ENCODE measurements at places on chromosomes 5 and 9.
A peak's percentile ranks its signal among the peaks of the same experiment; 100 is the strongest.

GRCh38 chr9:74770508-74771261 lies 117.0 kb downstream of the TRPM6 start:
- DNase-seq = peak; percentile 15

DNA sequence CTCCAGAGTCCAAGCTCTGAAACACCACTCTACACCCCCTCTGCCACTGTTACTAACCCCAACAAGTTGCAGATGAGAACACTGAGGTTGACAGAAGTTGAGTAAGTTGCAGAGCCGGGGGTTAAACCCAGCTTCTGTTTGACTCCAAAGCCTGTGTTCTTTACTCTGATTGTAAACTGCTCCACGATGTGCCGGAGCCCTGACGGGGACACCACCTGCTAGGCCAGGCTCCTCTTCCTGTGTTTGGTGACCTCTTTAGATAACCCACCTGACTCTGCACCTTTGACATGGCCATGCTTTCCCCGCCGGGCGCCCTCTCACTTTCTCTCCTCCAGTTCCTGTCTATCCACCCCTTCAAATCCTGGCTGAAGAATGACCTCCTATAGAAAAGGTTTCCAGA lies 96.7 kb downstream of the PAX5 start:
- no peak for DNase-seq

GRCh38 chr9:134413890-134414623 lies 87.8 kb downstream of the RXRA start:
- DNase-seq = peak; percentile 93

DNA sequence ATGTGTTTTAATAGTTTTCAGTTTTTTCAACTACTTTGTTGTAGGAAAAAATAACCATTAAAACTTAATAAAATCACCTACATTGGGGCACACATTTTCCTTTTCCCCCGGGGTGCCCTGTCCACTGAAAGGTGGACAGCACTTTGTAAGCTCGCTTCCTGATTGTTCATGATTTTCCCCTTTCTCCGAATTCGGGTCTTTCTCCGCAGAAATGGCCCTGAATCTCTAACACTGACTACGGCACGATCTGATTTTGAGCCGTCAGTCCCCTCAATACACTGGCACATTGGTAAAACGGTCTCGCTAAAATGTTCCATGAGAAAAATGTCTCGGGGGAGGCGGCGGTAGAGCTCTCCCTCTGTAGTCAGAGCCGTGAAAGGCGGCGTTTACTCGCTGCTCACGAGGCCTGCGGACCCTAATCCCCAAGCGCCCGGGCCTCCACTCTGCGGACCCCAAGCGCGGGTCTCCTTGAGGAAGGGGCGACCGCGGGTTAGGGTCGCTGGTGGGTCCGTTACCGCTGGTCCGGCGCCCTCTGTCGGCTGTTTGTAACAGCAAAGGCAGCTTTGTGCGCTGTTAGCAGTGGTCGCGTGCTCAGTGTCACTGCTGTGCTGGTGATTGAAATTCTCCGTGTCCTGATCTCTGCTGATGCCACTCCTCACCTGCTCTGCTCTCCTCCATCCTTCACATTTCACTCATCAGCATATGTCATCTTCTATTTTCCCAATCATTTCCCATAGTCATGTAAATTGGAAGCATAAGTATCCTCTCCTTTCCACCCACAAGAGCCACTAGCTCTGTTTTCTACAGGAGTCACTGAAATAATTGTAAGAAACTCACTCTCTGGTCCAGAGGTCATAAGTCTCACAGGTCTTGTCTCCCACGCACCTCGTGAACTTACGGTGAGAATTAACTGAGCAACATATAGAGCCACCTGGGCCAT lies 10.8 kb upstream of the IFNA2 start:
- DNase-seq = peak; percentile 12

GRCh38 chr9:35649431-35650340 lies 1.0 kb downstream of the SIT1 start:
- DNase-seq = no peak

GRCh38 chr9:31700252-31701045 lies 684.0 kb upstream of the ACO1 start:
- DNase-seq = no peak

GRCh38 chr9:98610211-98610610 lies 98.5 kb downstream of the GABBR2 start:
- no peak for DNase-seq

GRCh38 chr5:82287625-82288024 lies 9.5 kb upstream of the RPS23 start:
- no peak for DNase-seq

GRCh38 chr5:156824800-156825199 lies 25.3 kb upstream of the PPP1R2B start:
- no peak for DNase-seq

GRCh38 chr5:178180141-178180863 lies 6.9 kb downstream of the GMCL2 start:
- DNase-seq = no peak

DNA sequence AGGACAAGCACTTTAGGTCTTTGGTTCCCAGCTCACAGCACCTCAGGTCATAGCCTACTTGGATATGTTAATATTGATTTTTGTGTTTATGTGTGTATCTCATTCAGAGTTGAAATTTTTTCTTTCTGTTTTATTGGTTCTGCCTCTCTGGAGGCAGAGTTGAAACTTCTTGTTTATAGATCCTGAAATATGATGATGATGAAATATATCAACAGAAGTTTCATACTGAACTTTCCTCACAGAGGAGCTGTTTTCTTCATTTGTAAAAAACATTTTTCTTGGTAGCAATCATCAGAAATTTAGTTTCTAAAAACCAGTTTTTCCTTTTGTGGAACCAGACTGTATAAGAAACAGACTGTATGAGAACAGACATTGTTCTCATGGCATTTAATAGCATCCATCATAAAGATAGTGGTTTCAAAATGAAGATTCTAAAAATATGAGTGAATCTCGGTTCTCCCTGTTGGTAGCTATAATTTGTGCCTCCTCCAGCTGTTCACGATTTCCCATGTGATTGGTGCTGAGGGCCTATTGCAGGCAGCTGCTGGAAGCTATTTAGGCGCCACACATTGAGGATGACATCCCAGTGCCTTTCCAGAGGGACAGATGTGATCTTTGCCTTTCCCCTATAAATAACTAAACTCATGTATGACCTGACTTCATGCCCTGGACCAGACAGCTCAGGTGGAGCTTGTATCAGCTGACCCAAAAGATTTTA lies 39.5 kb upstream of the CFAP157 start:
- DNase-seq = no peak

GRCh38 chr9:81382281-81382680 lies 307.1 kb downstream of the TLE1 start:
- DNase-seq = no peak

DNA sequence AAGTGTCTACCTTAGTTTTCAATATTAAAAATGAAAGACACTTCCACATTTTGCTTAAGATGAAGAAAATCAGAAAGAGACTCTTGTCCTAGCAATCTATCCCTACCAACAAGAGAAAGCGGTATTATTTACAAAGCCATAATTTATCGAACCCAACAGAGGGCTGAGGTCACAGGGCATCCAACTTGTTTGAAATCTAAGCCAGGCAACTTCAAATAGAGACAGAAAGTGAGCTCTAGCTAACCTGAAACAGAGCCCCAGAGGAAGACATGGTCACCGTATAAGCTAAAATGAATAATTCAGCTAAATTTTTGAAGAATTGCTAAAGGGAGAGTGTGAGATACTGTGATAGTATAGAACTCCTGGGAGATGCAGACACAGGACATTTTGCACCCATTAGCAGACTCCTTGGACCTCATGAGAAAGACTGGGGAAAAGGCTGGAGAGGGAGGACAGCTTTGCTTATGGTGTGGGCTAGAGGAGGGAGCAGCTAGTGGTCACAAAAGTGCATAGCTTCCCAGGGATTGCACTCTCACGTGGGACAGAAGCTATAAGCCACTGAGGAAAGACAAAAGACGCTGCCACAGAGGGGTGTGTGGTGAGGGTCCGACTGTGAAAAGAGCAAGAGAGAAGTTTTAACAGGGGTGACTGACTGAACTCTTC lies 624.2 kb upstream of the GRIN3A start:
- no peak for DNase-seq

DNA sequence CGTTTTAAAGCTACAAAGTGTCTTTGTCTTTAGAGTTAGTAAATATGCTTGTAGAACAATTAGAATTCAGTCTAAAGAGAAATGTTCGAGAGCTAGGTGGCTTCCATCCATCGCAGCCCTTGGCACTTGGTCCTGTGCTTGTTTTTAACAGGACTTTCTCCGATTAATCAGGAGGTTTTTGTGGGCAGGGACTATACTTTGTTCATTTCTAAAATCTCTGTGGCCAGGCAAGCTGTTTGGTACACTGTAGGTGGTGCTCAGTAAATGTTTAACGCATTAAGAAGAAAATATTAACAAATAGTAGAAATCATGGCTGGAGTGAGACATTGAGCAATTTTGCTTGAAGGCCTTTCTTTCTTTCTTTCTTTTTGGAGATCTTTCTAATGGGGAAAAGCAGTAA lies 20.8 kb downstream of the AGXT2 start:
- no peak for DNase-seq

- DNase-seq = no peak
Measured at GRCh38 chr9:109717342-109717741, 62.7 kb upstream of the PALM2AKAP2 start.

DNA sequence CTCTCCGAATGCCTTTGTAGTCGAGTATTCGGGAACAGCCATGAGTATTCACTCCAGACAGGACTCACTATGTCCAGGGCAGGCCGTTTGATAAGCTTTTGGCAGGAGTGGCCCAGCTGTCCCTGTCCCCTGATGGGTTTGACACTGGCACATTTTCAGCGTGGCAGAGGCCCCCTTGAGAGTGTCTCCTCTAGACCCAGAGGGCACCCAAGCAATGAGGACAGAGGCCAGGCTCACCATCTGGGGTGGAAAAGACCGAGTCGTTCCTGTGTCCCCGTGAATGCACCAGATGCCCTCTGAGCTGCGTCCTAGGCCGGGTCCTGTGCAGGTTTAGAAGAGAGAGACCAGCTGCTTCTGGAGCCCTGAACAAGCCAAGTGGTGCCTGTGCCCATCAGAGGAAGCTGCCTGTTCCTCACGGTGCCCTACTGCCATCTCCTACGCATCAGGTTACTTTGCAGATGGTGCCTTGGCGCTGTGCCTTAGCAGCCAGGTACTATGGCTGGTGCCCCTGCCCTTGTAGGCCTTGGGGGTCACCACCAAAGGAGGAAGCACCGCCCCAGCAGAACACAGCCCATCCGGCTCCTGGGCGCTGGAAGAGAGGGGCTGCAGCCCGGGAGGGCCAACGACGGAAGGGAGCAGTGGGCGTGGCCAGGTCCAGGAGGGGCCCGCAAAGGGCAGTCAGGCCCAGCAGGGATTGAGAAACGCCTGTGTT lies 42.4 kb downstream of the LRSAM1 start:
- DNase-seq = no peak

GRCh38 chr9:78015241-78015640 lies 16.4 kb downstream of the GNAQ start:
- DNase-seq = no peak

DNA sequence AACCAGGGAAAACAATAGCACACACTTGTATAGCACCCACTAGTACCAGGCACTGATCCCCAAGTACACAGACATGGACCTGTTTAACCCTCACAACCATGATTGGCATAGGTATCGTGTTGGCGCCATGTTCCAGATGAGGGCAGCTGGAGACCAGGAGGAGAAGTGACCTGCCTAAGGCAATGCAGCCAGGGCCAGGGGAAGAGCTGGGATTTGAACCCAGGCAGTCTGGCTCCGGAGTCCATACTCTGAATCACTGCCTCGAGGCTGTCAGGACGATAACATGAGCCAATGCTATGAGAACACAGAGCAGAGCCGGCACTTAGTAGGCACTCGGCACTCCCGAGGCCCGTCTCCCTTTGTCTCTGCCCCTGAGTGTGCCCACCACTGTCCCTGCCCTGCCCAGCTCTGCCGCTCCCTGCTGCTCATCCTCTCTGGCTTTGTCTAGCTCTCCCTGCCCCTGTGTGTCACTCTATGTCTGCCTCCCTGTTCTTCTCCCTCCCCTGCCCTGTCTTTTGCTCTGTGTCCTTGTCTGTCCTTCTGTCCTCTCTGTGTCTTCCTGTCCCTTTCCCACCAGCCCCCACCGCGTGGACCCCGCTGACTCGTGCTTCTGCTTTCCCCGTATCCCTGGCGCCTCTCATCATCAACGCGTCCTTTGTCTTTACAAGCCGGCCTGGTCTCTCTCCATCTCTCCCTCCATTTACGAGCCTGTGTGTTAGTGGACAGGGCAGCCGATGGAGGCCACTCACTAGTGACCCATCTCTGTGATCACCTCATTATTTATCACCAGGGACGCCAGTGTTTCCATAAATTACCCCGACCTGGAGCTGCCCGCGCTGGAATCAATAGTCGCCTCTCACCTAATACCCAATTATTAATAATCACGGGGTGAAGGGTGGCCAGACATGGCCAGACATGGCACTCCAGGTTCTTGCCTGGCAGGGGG lies 99.4 kb upstream of the MVB12B start:
- no peak for DNase-seq

DNA sequence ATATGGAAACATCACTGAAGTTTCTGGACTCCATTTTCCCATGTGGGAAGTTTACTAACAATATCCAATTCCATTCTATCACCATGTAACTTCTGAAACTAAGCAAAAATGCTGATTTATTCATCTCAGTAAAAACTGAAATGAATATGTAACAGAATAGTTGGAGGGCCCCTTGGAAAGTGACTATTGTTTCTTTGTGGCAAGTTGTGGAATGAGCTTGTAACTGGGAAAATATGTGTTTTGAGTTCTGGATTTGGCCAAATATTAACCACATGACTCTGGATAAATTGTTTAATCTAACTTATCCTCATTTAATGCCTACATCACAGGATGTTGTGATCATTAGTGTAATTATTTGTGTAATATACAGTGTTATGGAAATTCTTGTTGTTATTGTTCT lies 619.3 kb downstream of the TLE4 start:
- DNase-seq = no peak

- peak; percentile 45 for DNase-seq
Measured at GRCh38 chr9:87792831-87793288, 66.9 kb downstream of the CTSL start.

GRCh38 chr5:126878085-126878484 lies 101.1 kb downstream of the LMNB1 start:
- DNase-seq = no peak

DNA sequence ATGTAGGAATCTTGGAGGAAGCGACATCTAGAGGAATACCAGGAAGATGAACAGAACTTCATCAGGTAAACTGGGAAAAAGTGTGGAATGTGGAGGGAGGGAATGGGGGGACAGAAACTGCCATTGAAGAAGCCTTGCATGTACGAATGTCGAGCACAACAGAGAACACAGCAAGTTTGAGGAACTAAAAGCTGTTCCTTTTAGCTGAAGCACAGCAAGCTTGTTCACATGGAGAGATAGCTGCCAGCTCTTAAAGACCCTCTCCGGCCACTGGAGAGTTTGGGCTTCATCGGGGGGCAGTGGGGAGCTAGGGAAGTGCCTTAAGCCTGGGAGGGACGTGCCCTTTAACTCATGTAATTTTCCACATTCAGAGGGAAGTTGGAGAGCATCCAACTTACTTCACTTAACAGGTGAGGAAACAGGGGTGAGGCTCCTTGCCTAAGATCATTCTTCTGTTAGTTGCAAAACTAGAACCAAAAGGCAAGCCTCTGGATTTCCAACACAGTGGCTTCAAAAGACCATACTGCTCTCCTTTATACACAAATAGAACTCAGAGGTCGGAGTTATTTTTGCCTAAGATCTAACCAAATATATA lies 2.3 kb upstream of the CYFIP2 start:
- no peak for DNase-seq

- no peak for DNase-seq
Measured at GRCh38 chr5:113092683-113093082, 116.1 kb downstream of the DCP2 start.

GRCh38 chr9:95613670-95614069 lies 96.9 kb upstream of the PTCH1 start:
- DNase-seq = no peak

- DNase-seq = no peak
Measured at GRCh38 chr9:77714077-77714549, 66.0 kb upstream of the GNA14 start.

GRCh38 chr9:94031380-94031779 lies 52.9 kb upstream of the PTPDC1 start:
- DNase-seq = no peak
